ENCODE measurements at places on chromosomes 6 and 20. TPM values are rescaled to one million over a fixed set of nuclear protein-coding genes. Genes with fewer than 3 reads are reported as not detected.

TREML1 gene
- total RNA-seq: not detected

PRKN gene
- total RNA-seq: 3.8 TPM

CPXM1 gene
- 0.17 TPM for total RNA-seq

DNA sequence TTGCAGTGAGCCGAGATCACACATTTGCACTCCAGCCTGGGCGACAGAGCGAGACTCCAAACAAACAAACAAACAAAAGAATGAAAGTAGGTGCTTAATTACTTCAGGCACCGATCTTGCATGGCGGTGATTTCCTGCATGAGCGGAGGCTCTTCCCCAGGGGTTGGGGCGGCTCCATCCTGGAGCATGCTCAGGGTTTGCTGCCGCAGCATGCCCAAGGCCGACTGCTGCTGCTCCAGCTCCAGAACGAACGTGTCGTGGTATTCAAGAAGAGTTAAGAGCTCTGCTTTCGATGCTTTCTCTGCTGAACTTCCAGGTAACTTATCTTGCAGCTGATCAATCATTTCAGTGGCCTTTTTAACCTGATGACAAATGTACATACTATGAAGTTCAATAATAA is 313.8 kb downstream of the SYNE1 start:
- no peak for DNase-seq

DNA sequence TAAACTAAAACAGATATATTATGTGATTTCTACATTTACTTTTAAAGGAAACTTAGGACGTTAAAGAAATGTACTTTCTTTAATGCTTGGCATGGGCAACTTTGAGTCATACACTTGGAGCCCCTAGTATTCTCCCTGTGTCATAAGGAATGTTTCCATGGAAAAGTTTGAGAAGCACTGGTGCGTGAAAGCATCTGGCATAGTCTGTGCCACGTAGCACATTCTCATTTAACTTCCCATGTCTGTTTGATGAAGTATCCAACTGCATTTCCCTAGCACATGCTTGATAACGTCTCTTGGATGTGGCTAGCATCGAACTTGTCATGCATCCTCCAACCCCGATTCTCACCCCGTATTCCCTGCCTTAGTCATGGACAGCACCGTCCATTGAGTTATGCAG is 172.0 kb downstream of the TBC1D7 start:
- DNase-seq: peak; percentile 77

Measured in renal cortical epithelial cell (primary cell).